ENCODE measurements at places on chromosomes 6 and 20. TPM values are rescaled to one million over a fixed set of nuclear protein-coding genes. Genes with fewer than 3 reads are reported as not detected.

DNA sequence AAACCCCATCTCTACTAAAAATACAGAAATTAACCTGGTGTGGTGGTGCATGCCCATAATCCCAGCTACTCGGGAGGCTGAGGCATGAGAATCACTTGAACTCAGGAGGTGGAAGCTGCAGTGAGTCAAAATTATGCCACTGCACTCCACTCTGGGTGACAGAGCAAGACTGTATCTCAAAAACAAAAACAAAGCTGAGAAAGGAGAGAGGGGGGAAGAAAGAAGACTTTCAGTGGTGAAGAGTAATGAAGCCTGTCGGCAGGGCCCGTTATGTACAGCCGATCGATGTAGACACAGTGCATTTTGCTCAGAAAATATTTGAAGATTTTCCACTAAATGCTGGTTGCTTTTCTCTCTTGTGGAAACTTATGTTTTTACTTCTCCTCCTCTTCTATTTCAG, 13.8 kb downstream of the VAPB start:
- no peak overlapping the region for H3K27ac ChIP-seq
- H3K4me1 ChIP-seq: peaks cover 3% of the 10 kb centered on the region
- no peaks in the 10 kb centered on the region for H3K27me3 ChIP-seq
- no peak overlapping the region for H3K4me3 ChIP-seq
- DNase-seq: no peak
- H3K36me3 ChIP-seq: peaks cover 13% of the 10 kb centered on the region

- H3K27ac ChIP-seq: no peak overlapping the region
- no peaks in the 10 kb centered on the region for H3K36me3 ChIP-seq
- H3K27me3 ChIP-seq: no peaks in the 10 kb centered on the region
- H3K4me1 ChIP-seq: no peaks in the 10 kb centered on the region
- DNase-seq: no peak
- no peak overlapping the region for H3K4me3 ChIP-seq
Observed at GRCh38 chr6:108702106-108702851, 141.6 kb downstream of the FOXO3 start.

Gene PRICKLE4
- total RNA-seq: 2.6 TPM

GRCh38 chr20:47202733-47203667, 153.5 kb downstream of the ZMYND8 start:
- H3K4me1 ChIP-seq: no peaks in the 10 kb centered on the region
- no peak overlapping the region for H3K27ac ChIP-seq
- no peak for DNase-seq
- no peaks in the 10 kb centered on the region for H3K27me3 ChIP-seq
- no peak overlapping the region for H3K4me3 ChIP-seq

Gene MED23
- total RNA-seq: 21.7 TPM

DNA sequence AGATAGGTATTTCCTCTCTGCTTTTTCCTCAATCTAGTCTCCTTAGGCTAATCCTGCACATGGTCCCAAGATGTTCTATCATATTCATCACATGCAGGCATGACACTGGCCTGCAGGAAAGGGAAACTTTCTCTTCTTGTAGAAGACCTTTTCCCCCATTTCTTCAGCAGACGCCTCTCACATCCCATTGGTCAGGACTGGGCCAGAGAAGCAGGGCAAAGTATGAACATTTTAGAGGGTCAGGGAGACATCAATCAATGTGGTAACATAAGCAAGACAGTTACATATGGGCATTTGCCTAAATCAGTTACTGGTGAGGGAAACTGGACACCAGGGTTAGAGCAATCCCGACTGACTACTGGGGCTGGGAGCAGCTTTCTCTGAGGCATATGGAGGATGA, 90.1 kb downstream of the CRYBG1 start:
- no peak for DNase-seq
- H3K27me3 ChIP-seq: no peaks in the 10 kb centered on the region
- H3K36me3 ChIP-seq: no peaks in the 10 kb centered on the region
- no peak overlapping the region for H3K27ac ChIP-seq
- no peaks in the 10 kb centered on the region for H3K4me1 ChIP-seq

GRCh38 chr20:17683218-17684076, 1.4 kb upstream of the RRBP1 start:
- H3K36me3 ChIP-seq: peaks cover 14% of the 10 kb centered on the region
- H3K4me3 ChIP-seq: peak overlapping the region; percentile 76
- no peak for DNase-seq
- no peak overlapping the region for H3K27ac ChIP-seq
- H3K4me1 ChIP-seq: peaks cover 14% of the 10 kb centered on the region

Gene SLC35B2
- 57.2 TPM for total RNA-seq

- DNase-seq: no peak
- no peaks in the 10 kb centered on the region for H3K27me3 ChIP-seq
- no peak overlapping the region for H3K27ac ChIP-seq
Observed at GRCh38 chr6:137136065-137136464, 37.4 kb downstream of the IL22RA2 start.

Gene LAMA4
- 0.24 TPM for total RNA-seq

DNA sequence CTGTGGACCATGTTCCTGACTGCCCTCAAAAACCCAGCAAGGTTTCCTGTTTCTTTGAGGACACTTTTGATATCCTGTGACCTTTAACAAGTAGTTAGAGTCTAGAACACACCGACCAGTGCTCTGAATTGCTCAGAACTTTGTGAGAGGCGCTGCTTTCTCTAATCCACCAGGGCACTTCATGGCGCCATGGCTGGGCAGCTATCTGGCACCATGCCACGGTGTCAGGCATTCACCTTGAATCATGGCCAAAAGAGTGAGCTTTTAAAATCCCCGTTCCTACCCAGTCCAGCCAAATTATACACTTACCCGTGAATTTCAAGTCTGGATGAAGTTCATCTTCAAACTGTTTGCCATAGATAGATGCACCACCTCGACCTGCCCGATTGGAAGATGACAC, 17.0 kb upstream of the CPNE5 start:
- H3K36me3 ChIP-seq: peaks cover 46% of the 10 kb centered on the region
- H3K27ac ChIP-seq: no peak overlapping the region
- H3K4me1 ChIP-seq: no peaks in the 10 kb centered on the region
- DNase-seq: peak; percentile 20
- H3K27me3 ChIP-seq: no peaks in the 10 kb centered on the region
- H3K4me3 ChIP-seq: no peak overlapping the region

Gene CBLN4
- total RNA-seq: not detected

Gene EYA2
- 8.9 TPM for total RNA-seq

GRCh38 chr6:10451828-10452509, 37.1 kb upstream of the TFAP2A start:
- no peak overlapping the region for H3K4me3 ChIP-seq
- no peaks in the 10 kb centered on the region for H3K36me3 ChIP-seq
- no peaks in the 10 kb centered on the region for H3K4me1 ChIP-seq

Gene SEL1L2
- not detected for total RNA-seq

Gene SLC17A3
- total RNA-seq: not detected

GRCh38 chr20:13960525-13960924, 29.9 kb downstream of the SEL1L2 start:
- no peak overlapping the region for H3K4me3 ChIP-seq
- H3K4me1 ChIP-seq: no peaks in the 10 kb centered on the region
- no peak overlapping the region for H3K27ac ChIP-seq
- no peak for DNase-seq
- no peaks in the 10 kb centered on the region for H3K27me3 ChIP-seq

GRCh38 chr6:3214898-3215297, 12.6 kb downstream of the TUBB2B start:
- H3K27ac ChIP-seq: no peak overlapping the region
- peaks cover 17% of the 10 kb centered on the region for H3K4me1 ChIP-seq
- DNase-seq: no peak
- H3K36me3 ChIP-seq: no peaks in the 10 kb centered on the region
- no peaks in the 10 kb centered on the region for H3K27me3 ChIP-seq

DNA sequence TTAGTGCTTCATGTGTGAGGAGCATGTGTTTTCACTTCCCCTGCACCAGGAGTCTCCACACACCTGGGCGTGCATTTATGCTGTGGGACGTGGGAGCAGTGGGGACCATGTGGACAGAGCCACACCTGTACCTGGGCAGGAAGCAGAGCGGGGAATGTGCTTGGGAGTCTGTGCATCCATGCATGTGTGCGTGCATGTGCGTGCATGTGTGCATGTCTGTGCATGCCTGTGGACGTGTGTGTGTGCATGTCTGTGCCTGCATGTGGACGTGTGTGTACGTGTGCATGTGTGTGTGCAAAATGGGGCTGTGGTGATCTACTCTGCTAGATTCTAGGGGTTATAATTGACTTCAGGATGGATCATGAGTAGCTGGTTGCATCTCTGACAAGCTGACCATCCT, 224.0 kb upstream of the GMDS start:
- H3K27ac ChIP-seq: no peak overlapping the region
- no peak for DNase-seq
- H3K36me3 ChIP-seq: no peaks in the 10 kb centered on the region
- H3K4me1 ChIP-seq: no peaks in the 10 kb centered on the region
- H3K4me3 ChIP-seq: no peak overlapping the region

DNA sequence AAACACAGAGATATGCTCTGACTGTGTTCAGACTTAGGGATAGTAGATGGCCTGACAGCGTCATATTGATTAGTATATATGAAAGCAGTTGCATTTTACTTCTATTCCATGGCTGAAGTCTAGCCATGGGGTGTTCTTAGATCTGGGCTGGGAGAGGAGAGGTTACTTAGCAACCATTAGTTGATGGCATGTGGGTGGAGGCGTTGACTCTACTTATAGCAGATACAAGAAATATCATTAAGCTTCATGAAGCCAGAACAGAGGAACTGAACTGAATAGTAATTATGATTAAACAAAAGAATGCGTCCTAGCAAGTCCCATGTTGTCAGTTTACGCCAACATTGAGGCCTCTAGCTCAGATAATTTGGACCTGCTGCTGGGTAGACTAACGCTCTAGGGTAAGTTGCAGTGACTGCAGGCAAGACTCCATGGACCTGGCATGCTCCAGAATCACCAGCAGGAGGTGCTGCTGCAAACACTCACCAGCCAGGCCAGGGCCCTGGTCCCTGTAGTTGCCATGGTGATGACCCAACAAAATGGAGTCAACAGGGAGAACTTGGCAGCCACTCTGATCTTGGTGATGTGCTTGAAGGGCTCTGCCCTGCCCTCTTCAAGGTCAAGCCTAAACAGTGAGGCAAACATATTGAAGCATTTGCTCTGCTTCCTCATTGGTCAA, 477.3 kb downstream of the PREX1 start:
- H3K4me3 ChIP-seq: no peak overlapping the region
- DNase-seq: peak; percentile 89
- no peak overlapping the region for H3K27ac ChIP-seq
- no peaks in the 10 kb centered on the region for H3K4me1 ChIP-seq

- H3K4me3 ChIP-seq: no peak overlapping the region
- H3K27me3 ChIP-seq: no peaks in the 10 kb centered on the region
- peak; percentile 71 for DNase-seq
- H3K4me1 ChIP-seq: no peaks in the 10 kb centered on the region
- H3K36me3 ChIP-seq: no peaks in the 10 kb centered on the region
- H3K27ac ChIP-seq: no peak overlapping the region
Observed at GRCh38 chr6:3372184-3372846, 84.5 kb downstream of the SLC22A23 start.

DNA sequence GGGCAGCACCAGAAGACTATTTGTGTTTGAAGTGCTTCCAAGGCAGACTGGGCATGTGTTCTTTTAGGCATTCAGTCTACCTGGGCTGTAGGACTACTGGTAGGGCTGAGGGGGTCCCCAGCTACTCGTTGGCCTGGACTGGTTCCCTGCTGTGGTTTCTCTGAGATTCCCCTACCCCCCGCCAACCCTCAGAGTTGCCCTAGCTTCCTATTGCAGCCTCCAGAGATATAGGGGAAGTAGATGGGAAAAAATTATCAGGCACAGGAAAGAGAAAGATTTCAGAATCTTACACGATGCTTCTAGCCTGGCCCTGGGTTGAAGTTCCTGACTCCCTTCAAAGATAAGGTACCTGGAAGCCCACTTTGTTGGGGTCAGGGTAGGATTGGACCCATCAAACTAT, 22.5 kb downstream of the BRPF3 start:
- no peak overlapping the region for H3K27ac ChIP-seq
- no peaks in the 10 kb centered on the region for H3K27me3 ChIP-seq
- DNase-seq: no peak
- H3K4me3 ChIP-seq: no peak overlapping the region
- H3K4me1 ChIP-seq: peaks cover 8% of the 10 kb centered on the region
- H3K36me3 ChIP-seq: peaks cover 94% of the 10 kb centered on the region

DNA sequence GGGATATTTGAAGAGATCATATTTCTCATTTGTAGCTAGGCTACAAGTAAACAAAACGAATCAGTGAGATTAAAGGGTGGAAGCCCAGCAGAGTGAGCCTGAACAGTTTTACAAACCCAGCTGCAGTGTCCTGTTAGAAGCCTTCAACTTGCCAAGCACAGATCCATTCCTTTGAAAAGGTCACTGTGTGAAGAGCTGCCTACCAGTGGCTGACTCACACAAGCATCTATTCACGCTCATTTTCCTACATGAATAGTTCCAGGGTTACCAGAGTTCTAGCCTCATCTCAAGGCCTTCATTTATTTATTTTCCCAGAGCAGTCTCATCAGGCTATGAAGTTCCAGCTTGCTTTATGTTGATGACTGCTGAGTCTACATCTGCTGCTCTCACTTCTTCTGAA, 25.7 kb upstream of the MLIP start:
- no peaks in the 10 kb centered on the region for H3K4me1 ChIP-seq
- no peak for DNase-seq
- no peaks in the 10 kb centered on the region for H3K36me3 ChIP-seq
- H3K27ac ChIP-seq: peak overlapping the region; percentile 45

DNA sequence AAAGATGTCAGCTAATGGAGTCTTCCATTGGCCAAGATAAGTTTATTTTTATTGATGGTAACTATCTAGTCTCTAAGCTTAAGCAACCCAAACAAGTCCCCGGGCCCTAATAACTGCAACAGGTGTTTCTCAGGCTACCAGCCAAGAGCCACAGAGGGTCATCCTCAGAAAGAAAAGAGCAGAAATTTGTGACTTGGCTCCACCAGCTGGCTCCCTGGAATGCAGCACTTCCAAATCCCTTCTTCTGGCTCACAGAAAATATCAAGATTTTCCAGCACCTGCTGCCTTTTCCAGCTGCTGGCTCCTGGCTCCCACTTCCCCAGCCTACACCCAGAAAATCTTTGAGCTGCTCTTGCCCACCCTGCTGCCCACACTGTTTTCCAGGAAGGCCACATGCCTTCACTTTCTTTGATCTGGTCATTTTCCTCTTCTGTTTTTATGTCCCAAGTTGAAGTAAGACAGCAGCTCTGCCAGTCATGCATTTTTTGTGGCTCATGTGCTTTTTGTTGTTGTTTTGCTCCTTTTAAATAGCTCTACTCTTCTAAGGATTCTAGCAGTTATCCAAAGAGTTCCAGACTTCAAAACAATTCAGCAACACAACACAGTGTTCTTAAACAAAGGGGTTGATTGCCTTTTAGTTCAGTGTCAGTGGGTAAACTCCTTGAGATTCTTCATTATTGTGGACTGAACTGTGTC, 151.0 kb upstream of the SMLR1 start:
- H3K27ac ChIP-seq: no peak overlapping the region
- no peaks in the 10 kb centered on the region for H3K27me3 ChIP-seq
- no peaks in the 10 kb centered on the region for H3K36me3 ChIP-seq
- no peak overlapping the region for H3K4me3 ChIP-seq
- peak; percentile 63 for DNase-seq
- no peaks in the 10 kb centered on the region for H3K4me1 ChIP-seq

Gene CDH4
- 1.5 TPM for total RNA-seq

- H3K36me3 ChIP-seq: no peaks in the 10 kb centered on the region
- peaks cover 66% of the 10 kb centered on the region for H3K27me3 ChIP-seq
- H3K4me1 ChIP-seq: no peaks in the 10 kb centered on the region
- peak overlapping the region; percentile 72 for H3K4me3 ChIP-seq
- no peak overlapping the region for H3K27ac ChIP-seq
Observed at GRCh38 chr6:123804014-123804786, 535 bp downstream of the NKAIN2 start.

Gene GSS
- total RNA-seq: 65.4 TPM

GRCh38 chr20:10090588-10091166, 55.9 kb downstream of the ANKEF1 start:
- H3K36me3 ChIP-seq: no peaks in the 10 kb centered on the region
- DNase-seq: peak; percentile 76
- no peak overlapping the region for H3K27ac ChIP-seq
- H3K4me1 ChIP-seq: no peaks in the 10 kb centered on the region
- H3K27me3 ChIP-seq: no peaks in the 10 kb centered on the region

Gene NINL
- 105 TPM for total RNA-seq
